ENCODE measurements at places on chromosomes 5 and 9.

DNA sequence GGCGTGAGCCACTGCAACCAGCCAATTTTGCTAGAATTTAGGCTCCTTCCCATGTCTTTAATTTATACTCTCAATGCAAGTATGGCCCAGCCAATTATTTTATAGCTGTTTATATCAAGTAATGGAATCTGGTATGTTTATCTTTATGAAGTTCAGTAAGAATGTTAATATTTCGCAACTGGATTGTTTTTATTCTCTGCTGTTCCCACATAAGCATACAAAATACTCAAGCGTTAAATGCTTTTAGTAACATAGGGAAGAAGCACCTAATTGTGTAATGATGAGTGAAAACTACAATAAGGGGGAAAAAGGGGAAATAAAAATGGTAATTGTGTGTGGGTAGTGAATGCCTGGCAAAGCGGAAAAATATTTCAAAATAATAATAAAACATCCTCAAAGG lies 21.3 kb downstream of the PWWP2A start:
- no peaks in the 10 kb centered on the region for H3K27me3 ChIP-seq
- no peaks in the 10 kb centered on the region for H3K36me3 ChIP-seq
- no peak overlapping the region for H3K27ac ChIP-seq
- no peak overlapping the region for H3K4me3 ChIP-seq

DNA sequence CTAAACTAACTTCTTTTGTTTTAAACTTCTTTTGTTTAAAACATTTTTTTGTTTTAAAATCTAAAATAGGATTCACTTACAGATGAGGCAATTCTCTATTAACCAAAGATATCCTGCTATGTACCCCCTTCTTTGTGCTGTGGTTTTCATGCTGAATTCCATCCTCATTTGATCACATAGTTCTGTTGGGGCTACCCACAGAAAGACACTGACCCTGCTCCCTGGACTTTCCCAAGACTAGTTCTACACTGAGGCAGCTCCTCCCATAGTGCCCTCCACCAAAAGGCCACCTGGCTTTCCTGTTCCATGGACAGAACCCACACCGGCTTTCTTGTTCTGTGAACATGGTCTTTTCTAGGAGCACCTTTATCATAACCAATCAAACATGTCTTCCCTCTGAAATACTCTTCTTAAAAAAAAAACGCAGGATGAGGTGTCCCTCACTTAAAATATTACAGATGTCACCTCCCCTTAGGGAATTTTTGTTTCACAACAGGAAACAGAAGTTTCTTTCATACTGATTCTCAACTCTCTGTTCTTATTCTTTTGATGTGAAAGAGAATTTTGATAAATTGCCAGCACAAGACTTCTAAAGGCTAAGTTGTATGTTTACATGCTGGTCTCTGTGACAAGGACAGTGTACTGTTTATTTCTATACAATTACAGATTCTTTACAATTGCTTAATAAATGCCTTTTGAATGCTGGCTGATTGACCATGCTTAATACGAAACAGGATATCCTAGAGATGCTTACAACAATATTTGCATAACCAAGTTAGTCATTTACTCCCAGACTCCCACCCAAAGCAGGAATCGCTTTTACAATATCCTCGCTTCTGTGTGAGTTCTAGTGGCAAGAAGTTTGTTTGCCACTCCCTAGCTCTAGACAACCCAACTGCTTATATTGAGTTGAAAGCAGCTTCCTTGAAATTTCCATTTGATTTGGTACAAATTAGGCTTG lies 300.4 kb downstream of the DTWD2 start:
- H3K36me3 ChIP-seq = no peaks in the 10 kb centered on the region
- H3K27ac ChIP-seq = no peak overlapping the region
- H3K27me3 ChIP-seq = no peaks in the 10 kb centered on the region
- H3K4me1 ChIP-seq = no peaks in the 10 kb centered on the region

- peak within 1 kb of the TSS; percentile 58 for H3K4me3 ChIP-seq
- H3K36me3 ChIP-seq = no peaks in the 10 kb centered on the region
- peaks cover 18% of the 10 kb centered on the region for H3K4me1 ChIP-seq
- peak within 1 kb of the TSS; percentile 58 for H3K27ac ChIP-seq
- peak; percentile 8 for DNase-seq
These were observed at the start of gene C5orf63 for GRCh38 chr5:127072861-127073846. Gene C5orf63 (minus strand): TSS chr5:127073502. CDS start chr5:127058995, 14,507 bp downstream.

DNA sequence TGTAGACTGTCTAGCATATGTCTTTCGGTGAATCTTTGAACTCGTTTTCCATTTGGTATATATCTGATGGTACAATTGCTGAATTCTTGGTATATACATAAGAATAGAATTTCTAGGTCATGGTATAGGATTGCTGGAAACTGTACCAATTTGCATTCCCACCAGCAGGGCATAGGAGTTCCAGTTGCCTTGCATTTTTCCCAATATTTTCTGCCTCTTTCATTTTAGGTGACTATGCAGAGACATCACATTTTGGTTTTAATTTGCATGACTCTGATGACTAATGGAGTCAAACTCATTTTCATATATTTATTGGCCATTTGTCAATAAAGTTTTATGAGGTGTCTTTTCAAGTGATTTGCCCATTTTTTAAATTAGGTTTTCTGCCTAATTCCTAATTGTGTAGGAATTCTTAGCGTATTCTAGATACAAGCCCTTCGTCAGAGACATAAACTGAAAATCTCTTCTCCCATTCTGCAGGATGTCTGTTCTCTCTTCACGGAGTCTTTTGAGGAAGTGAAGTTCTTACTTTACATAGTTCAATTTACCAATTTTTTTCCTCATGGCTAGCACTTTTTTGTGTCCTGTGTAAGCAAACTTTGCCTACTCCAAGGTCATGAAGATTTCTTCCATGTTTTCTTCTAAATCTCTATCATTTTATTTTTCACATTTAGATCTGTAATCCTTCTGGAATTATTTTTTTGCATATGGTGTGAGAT lies 28.9 kb upstream of the PDCD1LG2 start:
- no peak for DNase-seq
- H3K27me3 ChIP-seq = no peaks in the 10 kb centered on the region
- no peaks in the 10 kb centered on the region for H3K36me3 ChIP-seq
- H3K27ac ChIP-seq = no peak overlapping the region
- no peaks in the 10 kb centered on the region for H3K4me1 ChIP-seq

GRCh38 chr5:77239126-77239741 lies 28.8 kb downstream of the PDE8B start:
- H3K4me3 ChIP-seq = no peak overlapping the region
- no peaks in the 10 kb centered on the region for H3K36me3 ChIP-seq
- H3K27ac ChIP-seq = no peak overlapping the region
- no peaks in the 10 kb centered on the region for H3K27me3 ChIP-seq
- no peaks in the 10 kb centered on the region for H3K4me1 ChIP-seq
